ENCODE measurements at places on chromosomes 7 and 10. TPM values are rescaled to one million over a fixed set of nuclear protein-coding genes. Genes with fewer than 3 reads are reported as not detected.

SPDYE16 gene
- 0.28 TPM for total RNA-seq

LIPM gene
- not detected for total RNA-seq

CCAR1 gene
- 48.6 TPM for total RNA-seq

TDRD1 gene
- 0.41 TPM for total RNA-seq

KCND2 gene
- 0.14 TPM for total RNA-seq

ANKRD2 gene
- not detected for total RNA-seq

RBP3 gene
- not detected for total RNA-seq

MKRN1 gene
- 39.7 TPM for total RNA-seq

ABCA13 gene
- total RNA-seq = not detected

NAT16 gene
- not detected for total RNA-seq

HYCC1 gene
- 157 TPM for total RNA-seq

C10orf143 gene
- total RNA-seq = not detected

ITGA8 gene
- total RNA-seq = 1,173 TPM

LRRD1 gene
- not detected for total RNA-seq

FGFBP3 gene
- total RNA-seq = 0.81 TPM

KNDC1 gene
- total RNA-seq = 0.95 TPM

SNCG gene
- 50.9 TPM for total RNA-seq

SMNDC1 gene
- total RNA-seq = 7.2 TPM

VIM gene
- 5,884 TPM for total RNA-seq

ASB4 gene
- total RNA-seq = not detected

RBP4 gene
- total RNA-seq = 23.3 TPM

SEC31B gene
- 11.2 TPM for total RNA-seq

PTPRN2 gene
- total RNA-seq = 3.1 TPM

CTAGE4 gene
- 1.6 TPM for total RNA-seq

CCDC3 gene
- total RNA-seq = 127 TPM

GHRHR gene
- total RNA-seq = not detected

UNC5B gene
- total RNA-seq = 24.2 TPM

AGAP4 gene
- total RNA-seq = 10.3 TPM

ZNRF2 gene
- 20.2 TPM for total RNA-seq

NME8 gene
- total RNA-seq = not detected

TMEM236 gene
- total RNA-seq = 2.0 TPM

PLEKHS1 gene
- total RNA-seq = 0.14 TPM

KCP gene
- total RNA-seq = 2.0 TPM

FAM237B gene
- not detected for total RNA-seq

ARHGEF5 gene
- 10.4 TPM for total RNA-seq

PALD1 gene
- total RNA-seq = 19.5 TPM

POM121 gene
- total RNA-seq = 25.5 TPM

C10orf105 gene
- not detected for total RNA-seq

CYP3A4 gene
- not detected for total RNA-seq

AP4M1 gene
- total RNA-seq = 23.8 TPM

NUTM2E gene
- not detected for total RNA-seq

Measured in thoracic aorta (tissue), 2 donors.